ENCODE measurements at places on chromosomes 5 and 9.

DNA sequence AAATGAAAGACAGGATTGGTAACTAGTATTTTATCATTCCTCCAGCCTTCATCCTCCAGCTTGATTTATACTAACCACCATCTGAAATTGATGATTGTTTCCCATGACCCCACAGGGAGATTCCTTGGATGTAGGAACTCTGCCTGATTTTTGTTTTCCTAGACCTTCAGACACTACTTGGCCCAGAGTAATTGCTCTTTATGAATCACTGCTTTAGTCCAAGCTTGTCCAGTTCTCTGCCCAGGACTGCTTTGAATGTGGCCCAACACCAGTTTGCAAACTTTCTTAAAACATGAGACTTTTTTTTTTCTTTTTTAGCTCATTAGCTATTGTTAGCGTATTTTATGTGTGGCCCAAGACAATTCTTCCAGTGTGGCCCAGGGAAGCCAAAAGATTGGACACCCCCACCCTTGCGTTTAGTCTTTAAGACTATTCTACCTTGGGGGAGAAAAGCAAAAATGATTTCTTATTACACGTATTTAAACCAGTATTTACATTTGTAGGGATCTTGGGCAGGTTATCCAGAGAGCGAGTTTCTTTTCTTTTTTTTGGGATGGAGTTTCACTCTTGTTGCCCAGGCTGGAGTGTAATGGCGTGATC is 18.4 kb downstream of the BASP1 start:
- no peak for DNase-seq

GRCh38 chr9:131126059-131126426 is 657 bp downstream of the NUP214 start:
- DNase-seq: no peak

- DNase-seq: no peak
These were observed 455.9 kb upstream of the KLF4 start for GRCh38 chr9:107945493-107945892.

- no peak for DNase-seq
These were observed 25.2 kb upstream of the HAPLN1 start for GRCh38 chr5:83745816-83746215.

DNA sequence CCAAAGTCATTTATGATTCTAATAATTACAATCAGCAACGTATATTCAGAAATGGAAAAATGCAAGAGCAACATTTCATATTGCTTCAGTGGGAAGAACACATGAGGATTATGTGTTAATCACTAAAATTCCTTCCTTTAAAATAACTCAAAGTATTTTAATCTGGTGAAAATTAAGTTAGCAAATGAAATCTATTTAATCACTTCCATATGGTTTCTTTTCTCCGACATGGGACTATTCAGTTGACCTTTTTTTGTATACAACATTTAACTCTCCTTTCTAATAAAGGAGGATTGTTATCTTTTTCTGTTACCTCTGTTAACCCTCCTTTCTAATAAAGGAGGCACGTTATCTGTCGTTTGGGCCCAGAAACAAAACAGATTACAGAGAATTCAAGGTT is 59.9 kb downstream of the HOMER1 start:
- DNase-seq: no peak

- DNase-seq: no peak
These were observed 470.2 kb downstream of the TMEM232 start for GRCh38 chr5:110256298-110256697.

DNA sequence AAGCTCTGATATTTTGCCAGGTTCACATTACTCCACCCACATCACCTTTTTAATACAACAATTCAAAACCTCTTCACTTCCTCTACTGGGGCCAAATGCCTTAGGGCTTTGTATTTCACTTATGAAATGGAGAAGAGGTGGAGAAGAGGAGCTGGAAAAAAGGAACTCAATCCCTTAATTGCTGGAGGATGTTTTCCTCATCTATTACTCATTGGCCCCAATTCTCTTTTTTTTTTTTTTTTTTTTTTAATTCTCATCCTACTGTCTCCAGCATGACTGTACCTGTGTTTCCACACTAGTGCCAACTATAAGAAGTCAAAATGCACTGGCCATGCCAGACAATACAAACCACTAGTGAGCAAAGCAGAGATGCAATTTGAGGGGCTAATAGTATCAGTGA is 20.9 kb downstream of the FAM13B start:
- no peak for DNase-seq
